ENCODE measurements at places on chromosomes 16 and 17. TPM values are rescaled to one million over a fixed set of nuclear protein-coding genes. Genes with fewer than 3 reads are reported as not detected.

SPPL2C gene
- not detected for total RNA-seq

CISD3 gene
- total RNA-seq = 98.9 TPM

PTX4 gene
- total RNA-seq = 0.03 TPM

CPHXL2 gene
- total RNA-seq = not detected

LLGL2 gene
- 34.5 TPM for total RNA-seq

TBC1D3D gene
- 0.06 TPM for total RNA-seq

SCIMP gene
- not detected for total RNA-seq

GPR139 gene
- total RNA-seq = not detected

TGFB1I1 gene
- total RNA-seq = 53.7 TPM

KRTAP2-1 gene
- not detected for total RNA-seq

CEP295NL gene
- 0.32 TPM for total RNA-seq

FBXW10 gene
- total RNA-seq = 1.1 TPM

KDM8 gene
- 2.9 TPM for total RNA-seq

PPY gene
- total RNA-seq = not detected

CTRB2 gene
- 0.16 TPM for total RNA-seq

C16orf46 gene
- total RNA-seq = 0.37 TPM

FOXF1 gene
- not detected for total RNA-seq

TVP23B gene
- total RNA-seq = 56.8 TPM

NDRG4 gene
- total RNA-seq = 28.7 TPM

NPIPB6 gene
- total RNA-seq = 1.2 TPM

TBC1D3I gene
- total RNA-seq = 0.21 TPM

PRAC2 gene
- total RNA-seq = not detected

MSLN gene
- total RNA-seq = 3.7 TPM

MPV17L gene
- total RNA-seq = 5.2 TPM

MPP2 gene
- total RNA-seq = 1.8 TPM

PEX12 gene
- 9.3 TPM for total RNA-seq

C16orf86 gene
- total RNA-seq = 0.13 TPM

SHISA9 gene
- 0.07 TPM for total RNA-seq

ENGASE gene
- total RNA-seq = 9.6 TPM

TBC1D28 gene
- total RNA-seq = not detected

NOG gene
- total RNA-seq = 0.87 TPM

KIF2B gene
- total RNA-seq = not detected

FBXO39 gene
- total RNA-seq = not detected

CORO6 gene
- total RNA-seq = 4.5 TPM

NPIPA3 gene
- 1.7 TPM for total RNA-seq

FOXO3B gene
- total RNA-seq = 4.2 TPM

TMEM238L gene
- not detected for total RNA-seq

PABPN1L gene
- not detected for total RNA-seq

TNS4 gene
- total RNA-seq = 188 TPM

KRT13 gene
- total RNA-seq = 0.10 TPM

PRDM7 gene
- total RNA-seq = 0.02 TPM

RNU2-1 gene
- not detected for total RNA-seq

OR3A3 gene
- not detected for total RNA-seq

SLFN12L gene
- not detected for total RNA-seq

ITGB3 gene
- total RNA-seq = 4.5 TPM

NPLOC4 gene
- 96.3 TPM for total RNA-seq

SDR42E1 gene
- total RNA-seq = 1.2 TPM

DNAH9 gene
- not detected for total RNA-seq

CHTF8 gene
- total RNA-seq = 123 TPM

RCVRN gene
- not detected for total RNA-seq

GAA gene
- total RNA-seq = 63.4 TPM

DNASE1L2 gene
- total RNA-seq = 1.3 TPM

NEUROD2 gene
- 0.01 TPM for total RNA-seq

PDILT gene
- not detected for total RNA-seq

MT1E gene
- total RNA-seq = 0.15 TPM

TBC1D3K gene
- not detected for total RNA-seq

TRIM72 gene
- total RNA-seq = 0.01 TPM

MYO1D gene
- total RNA-seq = 1.8 TPM

ITPRIPL2 gene
- 15.8 TPM for total RNA-seq
